ENCODE measurements at places on chromosomes 1 and 21.

DNA sequence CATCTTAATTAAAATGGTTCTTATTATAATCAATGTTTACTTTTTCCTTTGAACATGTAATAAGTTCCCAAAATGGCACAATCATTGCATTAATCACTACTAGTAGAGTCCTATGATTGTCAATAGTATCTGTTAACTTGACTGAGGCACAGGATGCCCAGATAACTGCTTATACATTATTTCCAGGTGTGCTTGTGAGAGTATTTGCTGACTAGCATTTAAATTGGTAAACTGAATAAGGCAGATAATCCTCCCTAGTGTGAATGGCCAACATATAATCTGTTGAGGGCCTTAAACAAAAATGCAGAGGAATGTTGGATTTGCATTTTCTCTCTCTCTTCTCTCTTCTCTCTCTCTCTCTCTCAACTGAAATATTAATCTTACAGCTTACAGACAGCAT lies 999.3 kb upstream of the TMPRSS15 start:
- DNase-seq, result no peak

- DNase-seq, result no peak
These were observed 107.5 kb downstream of the ZNF281 start for GRCh38 chr1:200302192-200302920.

DNA sequence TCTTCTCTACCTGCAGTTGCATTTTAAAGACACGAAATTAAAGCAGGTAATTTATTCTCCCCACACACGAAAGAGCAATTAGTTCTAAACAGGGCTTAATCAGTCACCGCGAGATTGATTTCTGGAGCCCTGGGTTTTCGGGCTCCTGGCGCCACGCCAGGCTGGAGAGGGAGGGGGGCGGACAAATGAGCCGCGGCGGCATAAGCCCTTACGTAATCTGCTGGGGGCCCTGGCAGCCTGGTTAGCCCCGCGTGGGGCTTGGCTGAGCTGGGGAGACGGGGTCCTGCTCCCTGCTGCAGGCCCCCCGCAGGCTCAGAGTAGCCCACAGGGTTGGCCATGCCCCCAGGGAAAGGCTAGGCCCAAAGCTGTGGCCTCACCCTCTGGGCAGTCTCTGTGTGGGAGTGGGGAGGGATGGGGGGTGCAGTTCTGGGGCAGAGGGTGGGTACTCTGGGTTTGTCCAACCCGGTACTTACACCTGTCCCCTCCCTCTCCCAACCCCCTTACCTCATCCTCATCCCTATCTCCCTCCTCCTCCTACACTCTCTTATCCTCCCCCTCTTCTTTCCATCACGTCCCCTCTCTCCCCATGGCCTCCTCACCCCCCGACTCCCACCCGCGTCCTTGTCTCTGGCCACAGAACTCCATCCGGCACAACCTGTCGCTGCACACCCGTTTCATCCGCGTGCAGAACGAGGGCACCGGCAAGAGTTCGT lies 19.9 kb downstream of the FOXO6 start:
- peak; percentile 71 for DNase-seq

DNA sequence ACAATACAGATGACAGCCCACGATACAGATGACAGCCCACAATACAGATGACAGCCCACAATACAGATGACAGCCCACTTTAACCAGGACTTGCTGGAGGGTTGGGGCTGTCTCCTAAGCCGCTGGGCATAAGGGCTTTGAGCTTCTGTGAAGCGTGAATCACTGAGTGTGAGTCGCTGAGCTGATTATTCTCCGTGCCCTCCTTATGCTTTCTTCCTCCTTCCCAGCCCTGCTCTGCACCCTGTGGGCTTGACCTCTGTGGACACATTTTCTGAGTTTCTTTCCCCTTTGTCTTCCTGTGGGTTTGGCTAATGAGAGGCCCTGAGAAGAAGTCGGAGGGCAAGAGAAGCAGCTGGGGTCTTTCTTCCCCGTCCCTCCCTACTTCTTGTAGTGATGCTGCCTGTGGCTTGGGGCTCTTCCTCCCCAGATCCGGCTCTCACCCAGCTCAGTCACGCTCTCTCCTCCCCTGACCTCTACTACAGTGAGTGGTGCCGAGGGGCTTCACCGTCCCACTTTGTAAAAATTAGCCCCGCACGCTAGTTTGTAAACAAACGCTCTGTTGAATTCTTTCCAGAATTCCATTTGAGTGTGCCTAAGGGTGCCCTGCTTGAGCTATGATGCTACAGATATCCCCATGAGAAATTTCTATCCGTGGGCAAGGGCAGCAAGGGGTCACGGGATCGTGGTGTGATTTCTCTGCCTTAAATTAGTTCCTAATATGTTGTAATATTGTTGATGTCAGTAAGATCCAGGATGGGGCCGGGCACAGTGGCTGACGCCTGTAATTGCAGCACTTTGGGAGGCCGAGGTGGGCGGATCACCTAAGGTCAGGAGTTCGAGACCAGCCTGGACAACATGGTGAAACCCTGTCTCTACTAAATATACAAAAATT lies 46.4 kb upstream of the SOD1 start:
- DNase-seq, result no peak

DNA sequence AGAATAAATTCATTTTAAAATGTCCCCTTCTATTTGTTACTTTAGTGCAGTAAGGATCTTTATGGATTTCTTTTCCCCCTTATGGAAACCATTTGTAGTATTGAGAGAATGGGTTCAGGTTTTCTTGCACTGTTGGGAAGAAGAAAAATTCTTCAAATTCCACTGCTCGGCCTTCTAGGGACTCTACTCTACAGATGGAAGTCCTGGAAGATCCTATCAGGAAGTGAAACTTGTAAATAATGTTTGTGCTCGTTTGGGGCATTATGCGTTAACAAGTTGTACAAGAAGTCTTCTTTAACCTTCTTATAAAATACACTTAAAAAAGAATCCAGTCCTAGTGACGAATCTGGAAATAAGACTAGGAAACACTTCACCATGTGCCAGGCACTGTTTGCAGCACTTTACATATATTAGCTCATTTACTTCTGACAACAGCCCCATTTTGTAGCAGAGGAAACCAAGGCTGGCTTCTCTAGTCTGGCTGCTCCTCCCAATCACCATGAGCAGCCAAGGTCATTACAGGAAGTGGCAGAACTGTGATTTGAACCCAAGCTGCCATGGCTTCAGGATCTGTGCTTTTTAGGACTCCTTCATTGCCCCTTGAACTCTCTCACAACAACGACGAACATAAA lies 11.8 kb downstream of the LRRC8D start:
- no peak for DNase-seq

DNA sequence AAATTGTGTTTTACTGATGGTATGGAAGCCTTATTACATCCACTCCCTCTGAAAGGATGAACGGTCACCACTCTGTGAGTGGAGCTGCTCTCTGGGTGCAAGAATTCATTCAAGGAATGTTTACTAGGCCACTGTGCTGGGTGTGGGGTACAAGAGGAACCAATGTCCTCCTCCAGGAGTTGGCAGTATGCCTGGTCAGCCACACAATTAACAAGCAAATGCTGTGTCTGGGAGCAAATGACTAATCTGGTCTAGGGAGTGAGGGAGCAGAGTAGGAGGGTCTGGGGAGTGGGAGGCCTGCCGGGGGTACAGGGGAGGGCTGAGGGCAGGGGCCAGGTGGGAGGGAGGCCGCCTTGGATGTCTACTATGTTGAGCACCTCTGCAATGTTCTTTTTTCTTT lies 27.2 kb upstream of the TDRD10 start:
- peak; percentile 64 for DNase-seq

- DNase-seq, result peak; percentile 30
These were observed 77.6 kb downstream of the EPHB2 start for GRCh38 chr1:22788254-22788661.

GRCh38 chr1:97385536-97386277 lies 535.1 kb downstream of the DPYD start:
- DNase-seq, result no peak

- DNase-seq, result no peak
These were observed 292.9 kb downstream of the PLPP3 start for GRCh38 chr1:56286506-56286905.

GRCh38 chr1:35810096-35810881 lies 2.5 kb downstream of the AGO4 start:
- no peak for DNase-seq

GRCh38 chr1:15248216-15248615 lies 1.2 kb downstream of the FHAD1 start:
- no peak for DNase-seq

- DNase-seq, result peak; percentile 22
These were observed 25.0 kb downstream of the RLF start for GRCh38 chr1:40185951-40186864.

GRCh38 chr21:21003701-21004100 lies 5.5 kb downstream of the NCAM2 start:
- peak; percentile 57 for DNase-seq

GRCh38 chr1:29679316-29679715 lies 443.0 kb downstream of the PTPRU start:
- DNase-seq, result no peak

DNA sequence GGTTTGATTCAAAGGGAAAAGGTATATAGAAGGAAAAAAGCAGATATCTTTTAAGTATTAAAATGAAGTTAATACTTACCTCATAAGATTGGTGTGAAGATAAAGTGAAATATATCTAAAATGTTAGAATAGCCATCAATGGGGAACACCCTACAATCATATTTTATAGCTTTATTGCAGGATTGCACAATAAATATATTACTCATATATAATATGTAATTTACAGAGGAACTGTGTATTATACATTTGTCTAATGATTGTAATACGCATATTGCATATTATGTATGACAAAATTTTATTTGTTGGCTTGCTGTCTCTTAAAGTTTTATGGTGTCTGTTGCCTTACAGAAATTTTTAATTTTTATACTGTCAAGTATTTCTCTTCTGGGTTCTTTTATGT lies 47.8 kb downstream of the UCHL5 start:
- no peak for DNase-seq

GRCh38 chr1:9066945-9067807 lies 2.3 kb downstream of the SLC2A5 start:
- no peak for DNase-seq

GRCh38 chr21:18334066-18334465 lies 69.5 kb downstream of the TMPRSS15 start:
- no peak for DNase-seq

GRCh38 chr1:192747943-192748342 lies 60.9 kb upstream of the RGS2 start:
- no peak for DNase-seq

DNA sequence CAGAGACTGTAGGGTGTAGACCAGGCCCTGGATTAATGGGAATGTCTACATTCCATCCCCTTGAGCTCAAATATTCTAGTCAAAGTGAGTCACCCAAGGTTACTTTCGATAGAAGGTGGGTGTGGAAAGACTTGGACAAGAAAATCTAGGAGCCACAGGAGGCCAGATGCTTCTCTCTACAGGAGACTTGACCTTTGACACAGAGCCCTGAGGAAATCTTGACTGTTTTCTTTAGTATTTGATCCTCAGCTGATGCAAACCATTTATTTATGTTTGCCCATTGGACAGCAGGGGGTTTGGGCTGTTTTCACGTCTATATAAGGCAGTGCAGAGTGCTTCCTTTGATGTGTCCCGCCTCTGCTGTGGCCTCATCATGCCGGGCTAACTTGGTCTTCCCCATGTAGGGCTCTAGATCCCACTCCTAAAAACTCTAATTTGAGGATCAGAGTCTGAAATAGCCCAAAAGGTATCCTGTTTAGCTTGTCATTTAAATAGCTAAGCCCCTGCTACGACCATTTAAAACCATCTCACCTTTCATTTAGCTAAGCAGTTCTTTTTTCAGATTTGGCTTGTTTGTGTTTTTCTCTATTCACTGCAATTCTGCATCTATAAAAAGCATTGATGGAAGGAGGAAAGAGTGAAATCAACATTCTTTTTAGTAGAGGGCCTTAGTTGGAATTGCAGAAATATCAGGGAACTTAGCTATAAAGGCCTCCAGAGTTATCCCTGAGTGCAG lies 15.5 kb upstream of the MAP3K7CL start:
- DNase-seq, result no peak

GRCh38 chr1:41752514-41753170 lies 166.1 kb downstream of the HIVEP3 start:
- DNase-seq, result no peak

DNA sequence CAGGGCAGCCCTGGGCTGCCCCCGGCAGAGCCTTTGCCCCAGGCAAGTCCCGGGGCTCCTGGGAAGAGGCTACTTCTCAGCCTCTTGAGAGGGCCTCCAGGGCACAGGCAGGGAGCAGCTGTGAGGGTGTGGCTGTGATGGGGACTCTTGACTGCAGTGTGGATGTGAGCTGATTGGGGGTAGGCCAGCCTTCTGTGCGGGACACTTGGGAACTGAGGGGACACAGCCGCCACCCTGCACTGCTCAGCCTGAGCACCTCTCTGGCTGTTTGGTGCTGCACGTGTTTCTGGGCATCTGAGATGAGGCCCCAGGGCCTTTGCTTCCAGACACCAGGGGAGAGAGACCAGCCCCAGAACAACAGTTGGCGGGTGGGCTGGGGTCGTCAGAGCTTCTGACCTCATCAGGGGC lies 62.1 kb downstream of the SKI start:
- DNase-seq, result peak; percentile 81

DNA sequence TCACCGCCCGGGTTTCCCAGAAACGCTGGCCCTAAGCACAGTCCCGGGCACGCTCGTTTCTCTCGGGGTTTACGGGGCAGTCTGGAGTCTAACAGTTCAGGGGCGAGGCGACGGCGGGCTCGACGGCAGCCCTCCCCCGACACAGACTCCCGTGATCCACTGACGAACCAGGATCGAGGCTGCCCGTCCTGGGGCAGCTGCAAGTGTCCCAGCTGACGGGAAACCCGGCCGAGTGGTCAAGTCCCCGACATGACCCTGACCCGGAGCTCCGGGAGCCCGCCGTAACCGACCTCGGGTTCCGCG lies 494 bp downstream of the UBE2J2 start:
- no peak for DNase-seq

DNA sequence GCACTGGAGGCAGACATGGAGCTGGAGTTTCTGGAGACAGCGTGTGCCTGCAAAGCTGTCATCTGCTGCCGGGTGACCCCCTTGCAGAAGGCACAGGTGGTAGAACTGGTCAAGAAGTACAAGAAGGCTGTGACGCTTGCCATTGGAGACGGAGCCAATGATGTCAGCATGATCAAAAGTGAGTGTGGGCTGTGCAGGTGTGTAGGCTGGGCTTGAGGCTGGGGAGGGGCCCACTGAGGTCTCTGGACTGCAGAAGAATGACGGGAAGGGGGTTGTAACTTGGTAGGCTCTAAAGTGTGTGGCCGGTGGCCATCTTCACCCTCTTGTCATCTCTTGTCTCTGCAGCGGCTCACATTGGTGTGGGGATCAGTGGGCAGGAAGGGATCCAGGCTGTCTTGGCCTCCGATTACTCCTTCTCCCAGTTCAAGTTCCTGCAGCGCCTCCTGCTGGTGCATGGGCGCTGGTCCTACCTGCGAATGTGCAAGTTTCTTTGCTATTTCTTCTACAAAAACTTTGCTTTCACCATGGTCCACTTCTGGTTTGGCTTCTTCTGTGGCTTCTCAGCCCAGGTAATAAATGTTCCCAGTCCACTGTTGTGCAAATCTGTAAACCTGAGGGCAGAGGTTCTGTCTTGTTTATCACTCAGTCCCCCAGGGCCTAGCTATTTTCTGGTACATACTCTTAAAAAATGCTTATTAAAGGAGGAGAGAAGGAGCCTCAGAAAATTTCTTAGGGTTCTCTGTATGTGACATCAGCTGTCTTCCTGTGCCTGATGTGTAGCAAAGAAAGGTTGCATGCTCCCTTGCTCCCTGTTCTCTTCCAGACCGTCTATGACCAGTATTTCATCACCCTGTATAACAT lies 19.9 kb downstream of the ATP8B2 start:
- DNase-seq, result peak; percentile 47

Measured in SJCRH30 (cell line).